Umbilical cord (tissue), 2 donors: ENCODE measurements at places on chromosomes 6 and 20.

- DNase-seq = no peak
Measured at GRCh38 chr6:7813704-7814103, 87.8 kb downstream of the BMP6 start.

DNA sequence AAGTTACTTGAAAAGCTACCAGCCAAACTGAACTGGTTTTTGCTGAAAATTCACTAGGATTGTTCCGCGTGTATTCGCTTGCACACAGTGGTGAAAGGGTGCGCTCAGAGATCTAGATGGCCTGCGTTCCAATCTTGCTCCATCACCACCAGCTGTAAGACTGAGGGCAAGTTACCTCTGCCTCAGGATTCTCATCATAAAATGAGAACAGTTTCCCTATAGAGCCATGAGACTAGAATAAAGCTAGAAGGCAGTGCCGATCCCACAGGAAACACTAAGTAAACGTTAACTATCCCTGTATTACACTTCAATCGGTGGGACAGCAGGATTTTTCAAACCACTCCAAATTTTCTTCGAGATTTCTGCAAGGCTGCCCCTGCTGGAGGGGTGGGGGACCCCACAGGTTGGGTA is 838 bp downstream of the AHCY start:
- DNase-seq = no peak

GRCh38 chr6:119470893-119471542 is 121.5 kb upstream of the MAN1A1 start:
- no peak for DNase-seq

- DNase-seq = no peak
Measured at GRCh38 chr6:61649845-61650244, 636.2 kb downstream of the KHDRBS2 start.

GRCh38 chr20:19560881-19561480 is 197.1 kb upstream of the RIN2 start:
- peak; percentile 70 for DNase-seq

DNA sequence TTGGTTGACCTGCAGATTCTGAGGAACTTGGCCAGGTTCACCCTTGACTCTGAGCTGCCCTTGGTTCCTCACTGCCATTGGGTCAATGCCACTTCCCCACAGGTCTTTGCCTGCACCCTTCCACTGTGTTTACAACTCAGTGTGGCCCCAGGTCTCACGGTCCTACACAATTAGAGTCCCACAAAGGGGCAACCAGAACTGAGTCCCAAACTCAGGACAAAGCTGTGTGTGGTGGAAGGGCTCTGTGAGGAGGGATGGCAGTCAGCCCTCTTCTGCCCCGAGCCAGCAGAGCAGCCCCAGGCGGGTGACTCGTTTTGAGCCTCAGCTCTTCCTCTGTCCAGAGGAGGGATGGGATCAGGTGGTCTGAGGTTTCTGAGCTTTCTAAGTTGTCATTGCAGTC is 69.5 kb downstream of the NPEPL1 start:
- no peak for DNase-seq

DNA sequence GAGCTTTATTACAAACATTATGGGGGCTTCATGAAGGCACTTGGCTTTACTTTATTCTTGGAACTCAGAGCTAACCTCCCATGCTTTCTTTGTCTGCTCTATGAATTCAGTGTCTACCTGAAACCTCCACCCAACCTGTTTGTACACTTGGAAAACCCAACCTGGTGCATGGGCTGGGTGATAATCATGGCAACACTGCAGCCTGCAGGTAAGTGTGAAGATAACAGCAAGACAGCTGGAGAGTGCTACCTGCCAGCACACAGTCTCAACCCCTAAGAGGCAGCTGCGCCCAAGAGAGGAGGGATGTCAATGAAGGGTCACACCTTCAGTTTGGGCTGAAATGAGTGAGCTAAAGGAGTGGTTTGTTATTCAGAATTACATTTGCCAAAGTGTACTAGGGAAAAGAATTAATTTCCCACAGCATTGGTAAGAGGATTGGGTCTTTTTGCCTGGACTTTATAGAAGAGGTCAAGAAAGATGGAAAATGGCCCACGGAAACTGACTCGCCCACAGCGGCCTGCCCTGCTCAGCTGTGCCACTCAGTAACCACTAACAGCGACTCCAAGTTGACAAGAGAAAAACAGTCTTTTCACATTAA is 24.4 kb downstream of the FOXQ1 start:
- DNase-seq = peak; percentile 56

DNA sequence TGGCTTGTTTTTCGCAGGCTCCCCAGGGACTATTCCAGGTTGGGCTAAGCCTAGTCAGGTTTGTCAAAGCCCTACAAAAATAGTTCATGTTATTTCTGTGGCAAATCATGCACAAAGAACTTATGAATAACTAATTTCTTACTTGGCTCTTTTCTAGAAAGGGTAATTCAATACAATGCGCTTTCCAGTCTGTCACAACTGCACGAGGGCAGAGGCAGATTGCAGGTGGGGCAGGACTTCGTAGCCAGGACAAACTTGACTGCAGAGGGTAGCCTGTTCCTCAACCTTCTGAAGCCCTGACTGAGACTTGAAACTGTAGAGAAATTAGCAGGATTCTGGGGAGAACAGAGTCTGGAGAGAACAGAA is 253.5 kb downstream of the QKI start:
- no peak for DNase-seq

- DNase-seq = no peak
Measured at GRCh38 chr20:59044295-59044694, 1.7 kb upstream of the PRELID3B start.

DNA sequence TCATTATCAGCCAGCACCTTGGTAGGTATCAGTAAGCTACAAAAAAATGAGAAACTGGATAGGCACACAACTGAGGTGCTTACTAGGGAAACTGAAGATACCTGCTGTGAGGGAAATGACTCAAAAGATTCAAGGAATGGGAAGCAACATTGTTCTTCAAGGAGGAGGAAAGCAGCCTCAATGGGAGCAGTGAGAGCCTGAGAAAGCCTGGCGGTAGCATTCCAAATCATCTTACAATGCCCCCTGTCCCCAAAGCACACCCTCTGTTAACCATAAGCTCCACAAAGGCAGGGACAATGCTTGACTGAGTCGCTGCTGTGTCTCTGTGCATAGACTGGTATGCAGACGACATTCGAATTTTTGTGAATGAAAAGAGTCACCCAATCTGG is 10.6 kb downstream of the PKHD1 start:
- DNase-seq = no peak

GRCh38 chr20:17579369-17580039 is 9.6 kb downstream of the DSTN start:
- DNase-seq = no peak

DNA sequence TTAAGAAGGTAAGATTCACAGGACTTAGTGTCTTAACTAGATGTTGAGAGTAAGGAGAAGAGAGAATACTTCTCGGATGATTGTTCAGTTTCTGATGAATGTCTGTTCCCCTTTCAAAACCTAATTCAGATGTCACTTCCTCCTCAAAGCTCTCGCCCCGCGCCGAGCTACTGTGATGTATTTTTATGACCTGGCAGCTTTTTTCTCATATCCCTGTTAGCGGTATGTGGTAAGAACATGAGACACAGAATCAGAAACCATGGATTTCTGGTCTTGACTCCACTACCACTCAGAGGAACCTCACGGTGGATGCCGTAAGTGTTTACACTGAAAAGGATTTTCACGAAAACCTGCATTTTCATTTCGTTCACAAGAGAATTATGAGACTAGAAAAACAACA is 48.4 kb downstream of the CEP43 start:
- DNase-seq = peak; percentile 27

GRCh38 chr6:73503027-73503772 is 17.6 kb downstream of the EEF1A1 start:
- no peak for DNase-seq

GRCh38 chr6:1665214-1665613 is 55.5 kb downstream of the FOXC1 start:
- DNase-seq = no peak

DNA sequence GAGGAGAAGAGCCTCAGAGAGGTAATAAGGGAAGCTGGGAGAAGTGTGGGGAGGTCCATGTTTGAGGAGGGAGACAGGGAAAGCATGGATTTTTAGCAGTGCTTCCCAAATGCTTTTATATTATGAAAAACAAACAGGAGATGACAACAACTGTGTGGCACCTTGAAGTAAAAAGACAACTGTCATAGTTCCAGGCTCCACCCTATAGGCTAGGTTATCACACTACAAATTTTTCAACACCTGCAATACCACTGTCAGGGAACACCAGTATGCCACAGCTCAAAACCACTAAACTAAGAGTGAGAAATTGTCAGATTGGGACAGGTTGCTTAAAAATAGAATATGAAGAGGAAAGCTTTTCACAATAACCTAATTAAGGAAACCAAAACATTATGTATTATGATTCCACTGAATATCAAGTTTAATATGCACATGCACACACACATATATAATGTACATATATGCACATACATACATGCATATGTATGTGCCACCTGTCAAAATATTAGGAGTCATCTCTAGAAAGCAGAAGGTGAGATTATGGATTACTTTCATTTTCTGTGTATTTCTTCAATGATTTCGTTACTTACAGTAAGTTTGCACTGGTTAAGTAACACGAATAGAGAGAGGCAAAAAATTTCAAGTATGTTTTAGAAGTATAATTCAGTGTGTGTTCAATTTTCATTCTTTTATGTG is 261.2 kb downstream of the PTPRK start:
- no peak for DNase-seq

DNA sequence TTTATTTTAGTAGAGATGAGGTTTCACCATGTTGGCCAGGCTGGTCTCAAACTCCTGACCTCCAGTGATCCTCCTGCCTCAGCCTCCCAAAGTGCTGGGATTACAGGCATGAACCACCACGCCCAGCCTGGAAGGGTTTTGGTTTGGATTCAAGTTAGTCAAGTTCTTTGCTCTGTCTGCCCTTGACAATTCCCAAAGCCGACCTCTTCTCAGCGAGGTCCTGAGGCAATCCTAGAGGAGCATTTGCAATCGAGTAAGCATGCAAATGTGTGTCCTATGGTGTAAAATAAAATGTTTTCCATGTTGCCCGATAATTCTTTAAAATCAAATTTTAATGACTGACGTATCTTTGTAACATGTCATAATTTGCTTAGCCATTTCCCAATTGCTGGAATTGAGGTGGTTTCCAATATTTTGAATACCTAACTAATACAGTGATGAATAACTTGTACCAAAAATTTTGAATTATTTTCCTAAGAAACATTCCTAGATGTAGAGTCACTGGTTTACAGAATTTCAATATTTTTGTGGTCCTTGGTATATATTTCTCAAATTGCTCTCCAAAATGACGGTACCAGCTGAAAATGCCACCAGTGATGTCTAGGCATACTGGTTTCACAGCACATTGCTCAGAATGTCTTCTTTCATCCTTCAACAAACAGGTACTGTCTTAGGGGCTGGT is 38.7 kb downstream of the GTF2H5 start:
- DNase-seq = no peak

GRCh38 chr6:79441192-79441591 is 96.0 kb downstream of the LCA5 start:
- DNase-seq = no peak

DNA sequence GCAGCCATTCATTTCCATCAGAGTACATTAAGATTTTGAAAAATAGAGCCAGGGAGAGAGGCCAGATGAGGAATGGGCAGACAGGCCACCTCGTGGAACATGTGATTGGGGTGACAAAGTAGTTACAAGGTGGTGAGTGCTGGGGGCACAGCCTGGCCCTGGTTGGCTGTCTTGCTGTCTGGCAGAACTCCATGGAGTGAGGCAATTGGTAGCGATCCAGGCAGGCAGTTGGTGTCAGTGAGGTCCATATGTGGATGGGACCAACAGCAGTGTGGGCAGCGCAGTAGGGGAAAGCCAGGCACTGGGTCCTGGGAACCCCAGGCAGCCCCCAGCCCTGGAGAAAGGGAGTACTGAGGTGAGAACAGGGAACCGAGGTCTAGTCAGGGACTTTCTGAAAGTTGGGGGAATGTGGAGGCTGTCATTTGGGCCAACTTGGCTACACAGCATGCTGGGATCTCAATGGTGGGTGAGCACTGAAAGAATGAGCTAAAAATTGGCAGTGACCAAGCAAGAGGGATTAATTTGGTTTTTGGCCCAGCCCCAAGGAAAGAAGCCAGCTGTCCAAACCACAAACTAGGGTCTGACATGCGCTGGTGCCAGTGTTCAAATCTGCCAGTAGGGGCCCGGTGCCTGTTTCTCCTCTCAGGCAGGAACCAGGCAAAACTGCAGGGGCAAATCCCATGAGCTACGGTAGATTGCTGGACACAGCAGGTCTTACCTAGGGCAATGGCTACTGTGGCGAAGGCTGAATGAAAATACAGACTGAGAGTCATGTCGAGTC is 61.4 kb upstream of the E2F3 start:
- DNase-seq = no peak

DNA sequence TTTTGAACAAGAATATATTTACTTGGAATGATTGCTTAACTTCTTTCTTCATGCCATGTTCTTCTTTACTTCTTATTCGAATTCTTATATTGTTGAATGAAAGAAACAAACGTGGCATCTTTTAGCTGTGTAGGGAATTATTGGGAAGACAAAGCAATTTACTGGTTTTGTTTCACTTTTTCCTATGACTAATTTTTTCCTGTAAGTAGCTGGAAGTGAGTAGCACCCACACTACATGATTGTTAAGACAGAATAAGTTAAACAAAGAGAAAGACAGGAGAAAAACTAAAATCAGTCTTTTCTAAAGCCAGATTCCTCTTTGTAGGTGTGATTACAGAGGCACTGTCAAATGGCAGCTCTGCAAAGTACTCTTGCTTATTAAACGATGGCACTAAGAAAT is 593.4 kb downstream of the EYS start:
- DNase-seq = no peak

DNA sequence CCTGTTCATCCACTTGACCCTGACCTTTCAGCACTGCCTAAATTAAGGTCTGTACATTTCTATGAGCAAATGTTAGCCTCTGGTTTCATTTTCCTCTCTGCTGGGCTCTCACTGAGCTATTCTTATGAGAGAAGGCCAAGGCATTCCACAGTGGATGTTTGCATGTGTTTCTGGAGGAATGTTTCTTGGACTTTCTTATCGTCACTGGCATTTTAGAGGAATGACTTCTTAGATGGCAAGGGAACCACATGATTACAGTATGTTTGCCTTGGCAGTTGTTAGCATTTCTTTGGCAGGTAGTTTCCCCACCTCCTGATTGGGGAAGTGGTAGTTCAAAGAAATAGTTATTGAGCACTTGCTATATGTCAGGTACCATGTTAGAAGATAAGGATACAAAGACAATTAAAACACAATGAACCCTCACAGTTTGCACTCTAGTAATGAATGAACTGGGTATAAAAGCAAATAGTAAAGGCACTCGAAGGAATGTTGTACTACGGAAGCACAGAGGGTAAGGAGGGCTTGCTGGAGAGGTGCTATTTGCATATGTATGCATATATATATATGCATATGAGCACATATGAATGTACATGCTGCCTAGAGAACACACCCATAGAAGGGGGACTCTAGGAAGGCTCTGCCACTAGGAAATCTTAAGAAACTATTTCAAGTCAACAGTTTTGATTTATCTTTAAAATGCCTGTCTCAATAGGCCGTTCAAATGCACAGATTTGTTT is 307.4 kb downstream of the EYA4 start:
- peak; percentile 73 for DNase-seq
